ENCODE measurements at places on chromosomes 5 and 9.

DNA sequence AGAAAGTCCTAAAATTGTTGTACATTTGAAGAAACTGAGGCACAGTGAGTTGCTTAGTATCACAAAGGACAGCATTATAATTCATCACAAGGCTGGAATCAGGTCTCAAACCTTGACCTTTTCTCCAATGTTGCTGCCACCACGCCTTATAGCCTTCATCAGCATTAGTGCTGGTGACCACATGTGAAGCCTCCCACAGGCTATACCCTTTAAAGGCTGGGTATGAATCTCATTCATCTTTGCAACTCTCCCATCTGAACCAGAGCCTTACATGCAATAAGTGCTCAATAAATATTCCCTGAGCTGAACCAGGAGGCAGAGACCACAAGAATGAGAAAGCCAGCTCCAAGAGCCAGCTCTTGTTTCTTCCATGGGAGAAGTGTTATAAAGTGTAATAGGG is 104.7 kb downstream of the SPOCK1 start:
- DNase-seq, result no peak

DNA sequence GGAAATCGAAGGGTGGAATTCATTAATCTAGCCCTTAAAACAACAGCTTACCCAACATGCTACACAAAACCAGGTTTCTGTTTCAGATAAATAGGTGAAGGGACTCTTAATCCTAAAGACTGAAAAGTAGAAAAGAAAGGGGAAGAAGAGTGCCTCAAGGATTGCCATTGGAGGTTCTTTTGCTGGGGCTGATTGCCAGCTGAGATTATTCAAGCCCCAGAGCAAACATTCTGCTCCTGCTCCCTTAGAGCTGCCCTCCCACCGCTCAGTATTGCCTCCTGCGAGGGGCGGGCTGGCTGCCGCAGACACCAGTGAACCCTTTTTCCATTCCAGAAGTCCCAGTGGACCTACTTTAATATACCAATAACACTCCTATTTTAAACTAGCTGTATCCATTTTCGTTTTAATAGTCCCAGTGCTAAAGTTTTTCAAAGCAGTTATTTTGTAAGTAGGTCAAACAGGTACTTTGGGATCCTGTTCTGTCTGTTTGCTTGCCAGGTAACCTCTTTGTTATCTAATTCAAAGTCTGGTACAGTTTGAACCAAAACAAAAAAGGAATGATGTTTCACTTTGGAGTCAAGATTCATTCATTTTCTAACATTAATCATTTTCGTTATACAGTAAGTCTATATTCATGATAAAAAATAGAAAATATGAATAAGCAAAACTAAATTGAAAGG is 38.6 kb downstream of the HMGCS1 start:
- DNase-seq, result no peak

- DNase-seq, result no peak
These were observed 49.8 kb downstream of the SGCD start for GRCh38 chr5:156376751-156377150.

- no peak for DNase-seq
These were observed 334.0 kb downstream of the NFIB start for GRCh38 chr9:13979941-13980318.

GRCh38 chr9:21413151-21413550 is 4.2 kb downstream of the IFNA8 start:
- no peak for DNase-seq

DNA sequence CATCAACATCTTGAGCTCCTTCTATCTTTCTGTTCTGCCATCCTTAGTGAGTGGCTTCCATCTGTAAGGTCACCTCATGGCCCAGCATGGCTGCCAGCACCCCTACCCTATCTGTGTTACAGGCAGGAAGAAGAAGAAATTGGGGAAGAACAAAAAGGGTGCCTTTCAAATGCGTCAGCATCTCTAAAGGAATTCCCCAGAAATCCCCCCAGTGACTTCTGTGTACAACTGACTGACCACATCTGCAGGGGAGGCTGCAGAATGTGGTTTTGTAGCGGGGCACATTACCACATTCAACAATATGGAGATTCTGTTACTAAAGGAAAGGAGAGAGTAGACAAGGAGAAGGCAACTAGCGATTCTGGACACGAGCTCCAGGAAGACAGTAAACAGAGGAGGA is 40.1 kb downstream of the ALG2 start:
- DNase-seq, result no peak

GRCh38 chr9:60545346-60545877 is 368.8 kb upstream of the SPATA31A5 start:
- DNase-seq, result no peak

DNA sequence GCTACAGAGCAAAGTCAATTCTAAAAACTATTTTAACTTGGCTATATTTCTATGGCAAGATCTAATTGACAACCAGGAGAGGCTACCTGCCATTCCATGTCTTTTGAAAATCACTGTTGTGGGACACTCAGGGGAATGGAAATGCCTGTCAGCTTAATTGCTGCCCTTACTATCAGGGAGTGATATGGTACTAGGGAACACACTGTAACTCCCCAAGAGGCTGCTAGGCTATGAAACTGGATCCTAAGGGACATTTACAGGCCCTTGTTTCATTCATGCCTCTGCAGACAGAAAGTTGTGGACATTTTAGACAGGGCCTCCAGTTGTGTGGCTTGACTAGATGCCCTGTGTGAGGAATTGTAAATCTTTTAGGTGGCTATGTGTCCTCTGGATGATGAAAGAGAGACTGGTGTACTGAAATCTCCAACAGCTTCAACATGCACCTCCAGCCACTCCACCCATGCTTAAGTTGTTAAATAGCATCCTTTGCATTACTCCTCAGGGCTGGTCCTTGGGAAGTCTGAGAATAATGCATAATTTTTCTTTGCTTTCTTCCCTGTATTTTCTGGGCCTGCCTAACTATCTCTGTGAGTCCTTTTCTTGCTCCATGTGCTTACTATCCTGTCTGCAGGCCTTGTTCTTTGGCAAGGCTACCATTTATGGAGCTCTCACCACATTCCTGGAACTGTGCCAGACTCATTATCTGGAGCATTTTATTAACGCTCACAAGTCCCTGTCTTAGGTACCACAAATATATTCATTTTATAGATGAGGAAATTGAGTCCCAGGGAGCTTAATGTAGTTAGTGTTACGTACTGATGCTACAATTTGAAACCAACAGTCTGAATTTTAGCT is 3.2 kb downstream of the MROH2B start:
- no peak for DNase-seq

- no peak for DNase-seq
These were observed 316.2 kb downstream of the CWC27 start for GRCh38 chr5:65084795-65085515.

GRCh38 chr5:25029004-25029403 is 384.2 kb upstream of the CDH10 start:
- DNase-seq, result no peak

GRCh38 chr5:56011835-56012234 is 17.1 kb upstream of the IL6ST start:
- peak; percentile 43 for DNase-seq

GRCh38 chr5:112720576-112720975 is 17.1 kb upstream of the APC start:
- DNase-seq, result no peak

DNA sequence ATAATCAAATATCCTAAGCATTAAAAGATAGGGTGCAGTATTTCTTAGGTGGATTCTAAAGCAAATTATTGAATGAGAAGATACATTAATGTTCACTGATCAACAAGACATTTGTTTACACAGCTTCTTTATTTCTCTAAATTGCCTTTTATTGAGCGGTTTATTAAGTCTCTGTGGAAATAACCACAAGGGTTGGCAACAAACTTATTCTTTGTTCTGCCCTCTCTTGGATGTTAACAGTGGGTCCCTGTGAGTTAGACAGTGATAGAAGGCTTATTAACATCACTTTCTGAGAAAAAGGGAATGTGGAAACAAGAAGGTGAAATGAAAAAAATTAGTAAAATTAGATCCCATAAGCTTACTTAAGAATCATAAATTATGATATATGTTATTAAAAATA is 82.7 kb upstream of the C6 start:
- DNase-seq, result no peak

GRCh38 chr9:137738703-137739102 is 119.9 kb downstream of the EHMT1 start:
- DNase-seq, result no peak

- peak; percentile 51 for DNase-seq
These were observed 202.2 kb upstream of the DMRTA1 start for GRCh38 chr9:22244139-22245011.

- DNase-seq, result no peak
These were observed 12.6 kb downstream of the FOXD1 start for GRCh38 chr5:73435759-73436534.

- no peak for DNase-seq
These were observed 148.7 kb upstream of the SLC1A3 start for GRCh38 chr5:36457511-36458270.

DNA sequence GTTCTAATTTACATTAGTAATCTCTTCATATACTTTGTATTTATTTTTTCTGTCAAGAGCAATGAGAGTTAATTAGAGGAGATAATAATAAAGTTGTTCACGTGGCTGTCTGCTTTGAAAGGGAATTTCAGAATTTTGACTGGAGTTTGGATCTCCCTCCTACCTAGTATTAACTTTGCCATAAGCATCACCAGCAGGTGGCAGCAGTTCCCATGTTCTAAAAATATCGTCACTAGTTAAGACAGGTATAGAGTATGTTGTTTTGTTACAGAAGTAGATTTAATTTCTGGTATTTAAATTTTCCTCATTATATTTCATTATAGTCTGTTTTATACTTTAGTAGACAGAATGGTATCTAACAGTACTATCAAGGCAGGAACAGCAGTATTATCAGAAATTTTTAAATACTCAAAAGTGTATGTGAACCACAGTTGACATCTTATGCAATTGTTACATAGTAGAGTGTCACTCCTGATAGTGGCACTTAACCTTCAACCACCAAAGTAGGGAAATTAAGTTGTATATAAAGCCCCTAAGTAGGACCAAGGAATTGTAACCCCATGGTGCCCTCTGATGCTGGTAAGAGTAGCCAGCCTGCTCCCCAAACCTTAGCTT is 20.4 kb downstream of the GNPDA1 start:
- DNase-seq, result peak; percentile 59

Measured in kidney capillary endothelial cell (primary cell).